ENCODE measurements at places on chromosomes 11 and 22.

- no peak for DNase-seq
Measured at GRCh38 chr11:10878408-10879214, 20.8 kb upstream of the ZBED5 start.

- DNase-seq: no peak
Measured at GRCh38 chr11:94871491-94872185, 101.7 kb downstream of the CWC15 start.

DNA sequence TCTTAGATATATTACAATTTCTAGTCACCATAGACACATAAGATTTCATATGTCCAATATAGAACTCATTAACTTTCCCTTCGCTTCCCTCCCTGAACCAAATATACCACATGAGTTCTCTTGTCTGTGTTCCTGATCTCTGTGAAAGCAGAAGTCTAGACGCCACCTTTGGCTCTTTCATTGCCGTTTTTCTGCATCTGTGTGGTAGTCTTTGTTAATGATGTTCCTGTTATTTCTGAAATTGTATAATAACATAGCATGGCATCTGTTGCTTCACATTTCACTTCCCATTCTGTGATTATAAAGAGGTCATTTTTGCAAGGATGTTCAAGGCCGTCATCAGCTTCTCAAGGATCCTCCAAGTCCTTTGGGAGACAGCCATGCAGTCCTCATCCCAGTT, 58.5 kb downstream of the NCAM1 start:
- DNase-seq: no peak

DNA sequence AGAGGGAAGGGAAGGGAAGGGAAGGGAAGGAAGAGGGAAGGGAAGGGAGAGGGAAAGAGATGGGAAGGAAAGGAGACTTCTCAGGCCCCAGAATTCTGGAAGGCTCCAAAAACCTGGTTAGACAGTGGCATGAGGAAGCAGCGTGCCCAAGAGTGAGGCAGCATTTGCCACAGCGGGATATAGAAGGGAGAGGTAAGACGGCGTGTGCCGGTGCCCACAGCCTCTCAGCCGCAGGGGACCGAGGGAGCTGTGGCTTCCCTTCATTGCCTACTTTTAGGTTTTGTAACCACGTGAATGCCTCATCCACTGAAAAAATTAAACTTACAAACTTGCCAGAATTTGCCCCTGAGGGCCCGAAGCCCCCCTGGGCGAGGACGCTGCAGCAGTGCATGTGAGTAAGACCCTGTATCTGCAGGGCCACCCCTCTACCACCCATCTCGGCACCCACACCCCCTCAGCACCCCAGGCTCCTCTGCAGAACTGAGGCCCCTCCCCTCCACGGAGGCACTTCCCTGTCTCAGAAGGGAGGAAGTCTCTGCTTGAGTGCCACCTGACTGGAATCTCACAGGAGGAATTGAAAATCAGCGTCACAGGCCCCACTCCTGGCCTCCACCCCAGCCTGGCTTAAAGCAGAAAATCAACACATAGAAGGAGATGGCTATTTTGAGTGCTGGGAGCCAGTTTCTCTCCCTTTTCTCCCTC, 58.1 kb downstream of the LINC01488 start:
- no peak for DNase-seq

DNA sequence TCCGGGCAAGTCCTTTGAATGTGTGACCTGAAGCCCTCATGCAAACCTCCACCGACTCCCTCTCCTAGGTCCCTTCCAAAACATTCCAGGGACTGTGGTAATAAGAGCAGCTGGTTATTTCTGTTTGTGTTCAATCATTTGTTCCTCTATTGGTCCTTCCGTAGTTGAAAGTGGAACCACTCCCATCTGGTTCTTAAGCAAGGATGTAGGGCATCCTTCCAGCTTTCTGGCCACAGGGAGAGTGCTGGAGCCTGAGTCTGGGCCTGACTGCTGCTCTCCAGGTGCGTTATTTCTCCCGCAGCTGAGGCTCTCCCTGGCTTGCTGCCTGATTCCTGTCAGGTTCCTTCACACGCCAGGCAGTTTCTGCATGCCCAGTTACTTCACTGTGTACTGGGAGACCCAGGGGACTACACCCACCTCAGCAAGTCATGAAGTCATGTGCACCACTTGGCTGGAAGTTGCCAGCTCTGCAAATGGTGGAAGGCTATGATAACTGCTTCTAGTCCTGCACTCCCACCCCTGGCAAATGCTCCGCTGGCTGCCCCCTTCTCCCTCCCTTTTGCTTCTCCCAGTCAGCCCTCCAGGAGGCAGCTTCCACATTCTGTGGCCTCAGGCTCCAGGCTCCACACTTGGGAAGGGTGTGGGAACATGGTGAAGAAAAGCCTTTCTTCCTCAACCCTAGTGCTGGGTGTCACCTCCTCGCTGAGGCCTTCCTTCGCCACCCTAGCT, 4.0 kb upstream of the ALX4 start:
- no peak for DNase-seq

DNA sequence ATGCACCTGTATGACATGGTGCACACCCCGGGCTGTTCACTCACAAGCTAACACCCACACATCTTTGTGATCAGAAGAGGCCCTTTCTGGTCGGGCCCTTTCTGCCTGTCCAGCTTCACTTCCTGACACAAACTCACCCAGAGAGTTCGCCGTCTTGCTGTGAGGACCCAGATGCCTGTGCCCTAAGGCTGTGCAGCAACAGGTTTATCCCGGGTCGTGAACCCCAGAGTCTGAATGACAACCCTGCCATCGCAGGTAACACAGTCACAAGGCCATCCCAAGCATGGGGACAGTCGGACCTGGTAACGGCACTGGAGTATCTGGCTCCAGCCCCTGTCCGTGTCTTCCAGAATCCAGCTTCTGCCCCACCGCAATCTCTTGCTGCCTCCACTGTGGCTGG, 235.1 kb downstream of the BUD13 start:
- no peak for DNase-seq

DNA sequence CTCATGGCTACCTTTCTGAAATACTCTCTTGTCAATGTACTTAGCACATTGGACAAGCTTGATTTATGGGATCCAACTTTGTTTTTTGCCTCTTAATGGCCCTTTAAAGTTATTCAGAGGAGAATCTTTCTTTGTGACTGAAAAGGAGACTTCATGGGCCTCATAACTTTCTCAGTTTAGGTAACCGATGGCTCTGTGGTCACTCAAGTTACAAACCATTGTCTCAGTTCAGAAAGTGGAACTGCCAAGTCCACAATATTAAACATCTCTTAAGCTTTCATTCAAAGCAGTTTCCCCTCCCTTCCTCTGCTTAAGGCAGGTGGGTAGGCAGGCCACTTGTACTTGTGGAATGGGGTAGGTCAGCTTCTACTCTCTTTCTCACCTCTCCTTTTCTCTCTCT, 12.3 kb upstream of the ARL14EP start:
- no peak for DNase-seq

DNA sequence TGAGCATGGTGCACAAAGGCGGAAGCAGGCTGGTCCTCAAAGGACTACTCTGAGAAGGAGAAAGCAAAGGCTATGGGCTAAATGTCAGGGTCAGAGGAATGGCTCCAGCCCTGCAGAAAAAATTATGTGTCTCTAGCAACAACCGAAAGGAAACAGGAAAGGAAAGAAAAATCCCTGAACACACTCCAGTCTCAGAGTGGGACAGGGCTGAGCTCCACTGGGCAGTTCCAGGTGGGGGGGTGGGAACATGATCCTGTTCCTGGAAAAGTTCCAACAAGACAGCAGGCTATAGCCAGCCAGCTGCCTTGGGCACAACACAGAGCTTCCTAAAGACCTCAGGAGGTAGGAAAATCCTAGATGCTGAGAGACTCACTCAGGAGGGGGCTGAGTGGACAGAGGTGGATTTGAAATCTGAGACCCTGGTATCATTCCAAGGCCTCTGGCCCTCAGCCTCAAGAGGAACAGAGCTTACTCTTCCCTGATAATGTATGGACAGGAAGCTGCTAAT, 1088.2 kb downstream of the TBC1D22A start:
- no peak for DNase-seq

DNA sequence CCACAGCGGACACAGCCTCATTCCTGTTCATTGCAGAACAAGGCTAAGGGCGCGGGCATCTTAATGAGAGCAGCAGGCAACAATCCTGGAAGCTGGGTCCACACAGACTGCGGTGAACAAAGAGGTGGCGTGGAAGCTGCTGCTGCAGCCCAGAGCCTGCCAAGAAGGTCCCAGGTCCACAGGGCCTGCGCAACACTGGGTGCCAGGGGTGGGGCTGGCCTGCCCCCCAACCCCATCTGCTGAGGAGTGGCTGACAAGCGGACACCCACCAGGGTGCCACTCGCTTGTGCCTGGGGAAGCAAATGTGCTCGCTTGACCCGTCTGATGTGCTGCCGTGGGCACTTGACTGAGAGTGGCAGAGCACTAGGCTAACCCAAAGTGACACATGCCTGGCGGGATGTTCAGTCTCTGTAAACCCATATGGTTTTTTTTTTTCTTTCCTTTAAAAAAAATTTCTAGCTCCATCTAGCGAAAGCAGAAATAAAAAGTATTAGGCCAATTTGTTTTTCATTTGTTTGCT, 83.2 kb upstream of the PITPNB start:
- DNase-seq: no peak

DNA sequence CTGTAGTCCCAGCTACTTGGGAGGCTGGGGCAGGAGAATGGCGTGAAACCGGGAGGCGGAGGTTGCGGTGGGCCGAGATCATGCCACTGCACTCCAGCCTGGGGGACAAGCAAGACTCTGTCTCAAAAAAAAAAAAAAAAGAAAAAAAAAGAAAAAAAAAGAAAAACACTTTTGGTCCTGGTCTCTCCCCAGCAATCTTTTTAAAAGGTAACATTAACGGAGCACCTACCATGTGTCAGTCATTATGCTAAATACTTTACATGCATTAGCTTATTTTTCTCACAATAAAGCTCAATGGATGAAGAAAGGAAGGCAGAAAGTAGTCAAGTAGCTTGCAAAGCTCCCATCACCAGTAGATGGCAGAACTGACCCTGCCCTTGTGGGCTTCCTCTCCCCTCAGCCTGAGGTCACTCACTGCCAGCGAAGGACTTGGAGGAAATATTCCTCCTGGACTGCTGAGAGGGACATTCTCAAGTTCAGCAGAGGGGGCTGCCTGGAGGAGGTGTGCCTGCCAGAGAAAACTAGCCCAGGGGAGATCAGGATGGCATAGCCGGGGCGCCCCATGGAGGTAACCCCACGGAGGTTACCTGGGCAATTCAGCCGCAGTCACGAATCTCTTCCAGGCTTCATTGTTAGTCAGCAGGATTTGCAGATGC, 15.5 kb downstream of the APOL3 start:
- no peak for DNase-seq

DNA sequence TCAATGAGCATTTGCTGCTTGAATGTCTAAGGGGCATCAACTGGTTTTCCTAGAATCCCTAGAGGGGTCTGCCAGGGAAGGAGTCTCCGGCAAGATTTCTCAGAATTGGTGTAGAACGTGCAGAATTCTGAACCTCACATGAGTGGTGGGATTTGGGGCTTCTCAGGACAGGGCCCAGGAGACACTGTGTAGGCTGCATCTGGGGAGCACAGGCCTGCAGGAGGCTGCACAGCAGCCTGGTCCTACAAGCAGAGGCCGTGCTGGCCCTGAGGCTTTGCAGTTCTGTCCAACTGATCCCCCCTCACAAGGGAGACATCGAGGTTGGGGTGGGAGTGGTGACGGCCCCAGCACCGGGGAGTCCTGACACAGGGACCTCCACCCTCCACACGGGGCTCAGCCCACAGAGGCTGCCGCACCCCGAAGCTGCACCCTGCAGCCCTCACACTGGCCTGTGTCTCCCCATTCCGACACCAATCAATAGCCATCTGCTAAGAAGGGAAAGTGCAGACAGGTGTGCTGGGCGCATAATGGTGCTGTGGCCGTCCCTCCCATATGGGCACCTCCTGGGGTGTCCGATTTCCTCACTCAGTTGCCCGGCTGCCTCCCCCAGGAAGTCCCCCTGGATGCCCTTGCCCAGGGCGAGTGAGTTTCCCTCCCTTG, 688.1 kb downstream of the BRD1 start:
- no peak for DNase-seq

GRCh38 chr11:65275906-65276305, 14.1 kb downstream of the POLA2 start:
- DNase-seq: no peak

DNA sequence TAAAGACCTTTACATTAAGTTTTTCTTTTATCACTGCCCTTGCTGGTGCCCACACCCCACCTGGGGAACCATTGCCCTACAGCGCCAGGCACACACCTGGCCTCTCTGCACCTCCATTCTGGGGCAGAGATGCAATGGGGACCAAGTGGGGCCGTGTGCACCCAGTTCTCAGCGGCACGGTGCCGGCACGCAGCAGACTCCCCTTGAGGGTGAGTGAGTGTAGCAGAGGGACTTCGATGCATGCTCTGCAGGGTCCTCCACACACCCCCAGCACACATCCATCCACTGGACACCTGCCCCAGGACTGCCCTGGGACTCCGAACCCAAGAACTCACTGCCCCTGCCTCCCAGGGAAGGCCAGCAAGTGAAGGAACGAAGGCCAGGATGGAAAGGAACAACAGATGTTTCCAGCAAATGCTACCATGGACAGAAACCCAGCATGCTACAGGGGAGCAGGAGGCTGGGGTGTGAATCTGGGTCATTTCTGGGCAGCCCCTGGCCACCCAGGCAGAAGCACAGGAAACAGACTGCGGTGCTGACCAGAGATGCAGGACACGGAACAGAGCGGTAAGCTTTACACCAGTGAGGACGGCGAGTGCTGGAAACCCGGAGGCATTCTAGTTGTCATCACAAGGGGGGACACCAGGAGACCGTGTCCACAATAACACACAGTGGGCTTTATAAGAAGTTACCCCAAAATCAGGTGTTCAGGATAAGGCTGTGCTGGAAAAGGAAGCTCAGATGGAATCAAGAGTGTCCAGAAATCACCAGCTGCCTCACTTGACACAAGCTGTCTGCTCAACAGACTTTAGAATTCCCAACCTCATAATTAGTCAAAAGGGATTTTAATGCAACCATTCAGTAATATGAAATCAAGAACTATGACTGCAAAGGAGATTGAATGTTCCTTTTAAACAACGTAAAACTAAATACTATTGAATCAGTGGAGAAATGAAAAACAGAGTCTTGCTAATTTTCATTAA, 32.7 kb upstream of the MOB2 start:
- no peak for DNase-seq

GRCh38 chr22:18075720-18076497, 1.9 kb upstream of the PEX26 start:
- peak; percentile 10 for DNase-seq

- no peak for DNase-seq
Measured at GRCh38 chr22:26587991-26588613, 1.8 kb downstream of the TPST2 start.

- no peak for DNase-seq
Measured at GRCh38 chr11:111923951-111924350, 5.2 kb downstream of the C11orf52 start.
